ENCODE measurements at places on chromosomes 16 and 17.
A peak's percentile ranks its signal among the peaks of the same experiment; 100 is the strongest.

GRCh38 chr16:21026846-21027245, 123.8 kb downstream of the DNAH3 start:
- no peak for DNase-seq

- peak; percentile 85 for DNase-seq
Measured at GRCh38 chr17:38676706-38677504, 2.1 kb upstream of the EPOP start.

DNA sequence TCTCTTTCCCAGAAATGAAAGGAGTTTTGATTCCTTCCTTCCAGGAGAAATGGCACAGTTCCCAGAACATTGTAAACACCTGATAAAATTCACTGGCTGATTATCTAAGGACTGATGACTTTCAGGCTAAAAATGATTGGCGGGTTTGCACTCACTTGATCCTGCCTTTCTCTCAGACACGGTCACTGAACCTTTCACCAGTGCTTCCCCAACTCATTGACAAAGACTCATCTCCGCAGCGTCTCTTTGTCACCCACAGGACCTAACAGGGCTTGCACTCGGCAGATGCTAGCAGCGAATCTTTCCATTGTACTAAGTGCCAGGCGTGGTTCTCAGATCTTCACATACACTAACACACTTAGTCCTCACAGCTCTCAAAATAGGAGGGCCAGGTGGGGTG, 7.3 kb upstream of the DHRS7C start:
- DNase-seq: no peak

DNA sequence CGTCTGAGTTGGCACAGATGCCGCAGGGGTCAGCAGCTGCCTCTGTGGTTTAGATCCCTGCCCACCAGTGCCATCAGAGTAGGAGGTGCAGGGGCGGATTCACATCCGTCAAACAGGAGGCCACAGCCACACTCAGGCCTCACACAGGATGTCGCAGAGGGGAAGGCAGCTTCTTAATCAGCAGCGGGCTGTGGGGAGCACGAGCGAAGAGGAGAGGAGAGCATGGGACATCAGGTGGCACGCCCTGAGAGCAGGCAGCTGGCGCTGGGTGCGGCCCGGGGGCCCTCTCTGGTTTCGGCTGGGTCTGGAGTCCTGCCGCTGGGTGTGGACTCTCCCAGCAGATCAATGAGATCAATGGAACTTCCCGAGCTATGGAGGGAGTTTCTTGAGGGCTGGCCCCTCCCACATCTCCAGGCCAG, 9.6 kb downstream of the LLGL2 start:
- no peak for DNase-seq

DNA sequence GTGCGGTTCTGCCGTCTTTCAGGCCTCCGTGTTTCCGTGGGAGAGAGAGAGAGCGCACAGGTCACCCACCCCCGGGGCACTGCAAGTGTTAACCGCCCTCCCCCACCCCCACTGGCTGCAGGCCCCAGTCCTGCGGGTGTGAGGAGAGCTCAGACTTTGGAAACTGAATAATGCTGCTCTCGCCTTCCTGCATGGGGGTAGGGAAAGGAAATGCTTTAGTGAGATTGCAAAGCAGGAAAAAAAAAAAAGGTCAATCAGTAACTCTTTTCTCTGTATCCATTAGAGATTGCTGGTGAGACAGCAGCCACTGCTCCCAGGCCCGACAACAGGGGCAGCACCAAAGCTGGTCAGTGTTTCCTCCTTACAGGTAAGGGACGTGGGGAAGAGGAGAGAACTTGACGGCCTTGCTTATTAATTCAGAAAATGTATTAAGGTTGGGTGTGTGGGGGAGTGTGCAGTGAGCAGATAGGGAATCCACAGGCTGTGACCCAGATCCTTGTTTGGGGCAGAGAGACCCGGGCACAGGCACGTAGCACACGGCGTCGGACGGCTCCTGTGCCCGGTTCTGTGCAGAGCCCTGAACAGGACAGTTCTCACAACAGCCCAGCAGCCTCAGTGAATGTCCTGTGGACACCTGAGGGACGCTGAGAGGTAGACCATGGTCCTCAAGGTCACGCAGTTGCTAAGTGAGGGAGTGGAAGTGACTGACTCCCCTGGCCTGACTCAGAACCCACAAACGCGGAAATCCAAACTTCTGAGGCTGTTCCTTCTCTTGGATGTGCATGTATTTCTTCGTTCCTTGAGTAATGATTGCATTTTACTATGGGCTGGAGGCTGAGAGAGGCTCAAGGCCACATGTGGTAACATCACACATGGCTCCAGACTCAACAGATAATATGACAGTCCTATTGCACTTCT, 156.5 kb downstream of the FOXL1 start:
- DNase-seq: no peak

GRCh38 chr17:74945543-74945942, 9.8 kb downstream of the OTOP3 start:
- DNase-seq: no peak

DNA sequence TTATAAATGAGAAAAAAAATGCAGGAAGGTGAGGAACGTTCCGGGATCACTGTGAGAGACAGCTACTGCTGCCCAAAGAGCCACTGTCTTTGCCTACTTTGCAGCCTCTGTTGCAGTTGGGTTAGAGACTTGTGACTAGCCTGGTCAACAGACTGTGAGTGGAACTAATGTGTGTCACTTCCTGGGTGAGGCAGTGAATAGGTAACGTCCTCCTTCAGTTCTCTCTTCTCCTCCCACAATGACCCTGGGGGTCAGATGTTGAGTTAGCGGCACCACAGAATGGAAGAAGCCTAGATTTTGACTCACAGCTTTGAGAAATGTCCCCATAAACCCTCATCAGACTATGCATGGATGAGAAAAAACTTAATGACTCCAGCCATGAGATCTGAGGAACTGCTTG, 5.2 kb downstream of the C16orf46 start:
- DNase-seq: no peak

GRCh38 chr17:2011411-2012371, 13.4 kb downstream of the RTN4RL1 start:
- DNase-seq: no peak

- no peak for DNase-seq
Measured at GRCh38 chr16:84629580-84629979, 11.7 kb upstream of the COTL1 start.

DNA sequence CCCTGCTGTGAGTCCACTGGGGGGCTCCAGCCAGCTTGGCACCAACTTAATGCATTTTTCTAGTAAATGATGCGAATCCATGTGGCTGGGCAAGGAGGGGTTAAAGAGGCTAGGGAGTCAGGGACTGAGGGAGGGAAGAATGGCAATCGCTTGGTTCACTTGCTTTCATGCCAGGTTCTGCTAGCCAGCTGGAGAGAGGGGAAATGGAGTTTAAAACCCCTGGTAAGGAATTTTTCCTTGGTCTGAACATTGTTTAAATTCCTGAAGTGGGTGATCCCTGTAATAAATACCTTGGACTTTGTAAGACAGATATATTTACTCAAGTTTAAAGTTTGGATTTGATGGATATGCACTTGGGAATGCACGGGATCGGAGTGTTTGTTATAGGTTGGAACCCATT, 22.8 kb downstream of the ANKFN1 start:
- no peak for DNase-seq

DNA sequence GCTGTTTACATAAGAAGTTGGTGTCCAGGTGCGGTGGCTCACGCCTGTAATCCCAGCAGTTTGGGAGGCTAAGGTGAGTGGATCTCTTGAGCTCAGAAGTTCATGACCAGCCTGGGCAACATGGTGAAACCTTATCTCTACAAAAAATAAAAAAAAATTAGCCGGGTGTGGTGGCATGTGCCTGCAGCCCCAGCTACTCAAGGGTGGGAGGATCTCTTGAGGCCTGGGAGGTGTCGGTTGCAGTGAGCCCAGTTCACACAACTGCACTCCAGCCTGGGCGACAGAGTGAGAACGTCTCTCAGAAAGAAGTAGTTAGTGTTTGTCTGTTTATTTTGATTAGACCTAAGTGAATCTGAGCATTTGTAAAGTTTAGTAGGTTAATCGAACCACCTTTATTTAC, 12.8 kb downstream of the DDX19A start:
- no peak for DNase-seq

DNA sequence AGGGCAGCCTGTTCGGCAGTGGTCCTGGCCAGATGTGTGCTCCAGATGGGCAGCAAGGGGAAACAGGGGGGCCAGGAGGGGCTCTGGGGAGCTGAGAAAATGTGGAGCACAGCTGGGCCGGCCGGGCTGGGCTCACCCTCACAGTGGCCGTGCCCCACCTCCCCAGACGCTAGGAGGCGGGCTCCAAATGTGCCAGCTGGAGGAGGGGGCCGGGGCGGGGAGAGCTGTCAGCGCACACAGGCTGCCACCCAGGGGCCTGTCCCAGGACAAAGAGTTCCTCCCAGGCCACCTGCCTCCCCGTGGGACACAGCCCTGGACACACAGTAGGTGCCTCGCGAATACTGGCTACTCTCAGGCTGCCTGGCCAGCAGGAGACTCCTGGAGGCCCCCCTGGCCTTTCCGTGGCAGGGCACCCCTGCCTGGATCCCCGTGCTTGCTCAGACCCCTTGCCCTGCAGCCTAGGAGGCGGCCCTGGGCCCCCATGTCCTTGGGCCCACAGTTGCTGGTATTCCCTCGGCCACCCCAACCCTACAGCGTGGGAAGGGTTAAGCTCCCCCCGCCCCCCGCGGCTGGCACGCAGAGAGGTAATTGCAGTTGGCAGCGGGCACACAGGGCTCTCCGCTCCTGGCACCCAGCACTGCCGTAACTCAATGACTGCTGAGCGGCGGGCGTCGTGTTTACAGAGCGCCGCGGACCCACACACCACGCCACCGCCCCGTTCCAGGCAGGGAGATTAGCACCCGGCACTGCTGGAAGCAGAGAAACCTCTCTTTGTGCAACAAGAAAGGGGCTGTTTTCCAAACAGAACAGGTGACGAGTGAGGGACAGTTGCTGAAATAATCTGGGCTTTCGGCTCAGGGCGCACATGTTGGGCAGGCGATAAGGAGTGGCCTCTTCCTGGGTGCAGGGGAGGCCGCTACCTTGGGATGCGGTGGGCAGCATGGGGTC, 32.2 kb downstream of the BAHCC1 start:
- DNase-seq: no peak

GRCh38 chr17:59141860-59142259, 13.1 kb downstream of the SKA2 start:
- no peak for DNase-seq

GRCh38 chr16:17939723-17940122, 396.8 kb downstream of the NPIPA8 start:
- no peak for DNase-seq

- DNase-seq: no peak
Measured at GRCh38 chr16:49867796-49868668, 12.1 kb upstream of the ZNF423 start.

DNA sequence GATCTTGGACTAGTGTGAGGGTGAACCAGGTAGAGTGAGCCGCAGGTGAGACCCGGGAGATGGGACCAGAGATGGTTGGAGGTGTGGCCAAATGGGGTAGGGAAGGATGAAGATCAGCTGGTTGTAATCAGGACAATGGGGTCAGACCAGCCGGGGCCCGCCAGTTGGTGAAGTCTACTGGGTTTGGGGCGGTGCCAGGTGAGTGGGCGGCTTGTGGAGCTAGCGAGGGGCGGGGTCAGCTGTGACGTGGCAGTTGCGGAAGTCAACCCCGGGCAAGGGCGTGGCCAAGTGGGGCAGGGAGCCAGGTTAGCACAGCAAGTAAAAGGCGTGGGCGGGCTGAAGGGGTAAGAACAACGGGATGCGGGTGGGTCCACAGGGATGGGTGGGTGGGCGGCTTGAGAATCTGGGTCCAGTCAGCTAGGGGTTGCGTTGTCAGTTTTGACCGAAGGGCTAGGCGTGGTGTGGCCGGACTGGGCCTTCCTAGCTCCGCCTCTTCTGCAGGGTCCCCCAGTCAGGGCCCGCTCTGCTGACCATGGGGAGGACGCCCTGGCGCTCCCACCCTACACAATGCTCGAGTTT, 25.5 kb upstream of the ALKBH5 start:
- DNase-seq: peak; percentile 95

DNA sequence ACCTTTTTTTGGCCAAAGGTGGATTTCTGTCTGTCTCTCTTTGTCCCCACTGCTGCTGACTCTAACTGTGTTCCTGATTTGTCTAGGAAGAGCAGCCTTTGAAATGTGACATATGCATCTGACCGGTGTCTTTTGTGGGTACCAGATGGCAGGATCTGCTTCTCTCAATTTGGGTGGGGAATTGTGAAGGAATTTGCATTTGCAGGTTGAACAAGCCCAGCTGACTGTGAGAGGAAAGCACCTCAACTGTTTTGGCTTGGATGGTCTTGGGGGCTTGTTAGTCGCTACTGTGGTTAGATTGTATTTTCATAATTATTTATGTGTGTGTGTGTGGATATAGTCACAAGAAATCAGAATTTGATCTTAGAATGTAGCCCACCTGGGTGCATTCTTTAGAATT, 37.7 kb upstream of the LCMT1 start:
- DNase-seq: no peak

GRCh38 chr17:35726127-35726952, 5.1 kb upstream of the RASL10B start:
- no peak for DNase-seq

GRCh38 chr16:83932955-83933673, 19.9 kb upstream of the OSGIN1 start:
- DNase-seq: no peak

- DNase-seq: no peak
Measured at GRCh38 chr16:31385680-31386079, 7.5 kb upstream of the ITGAD start.

DNA sequence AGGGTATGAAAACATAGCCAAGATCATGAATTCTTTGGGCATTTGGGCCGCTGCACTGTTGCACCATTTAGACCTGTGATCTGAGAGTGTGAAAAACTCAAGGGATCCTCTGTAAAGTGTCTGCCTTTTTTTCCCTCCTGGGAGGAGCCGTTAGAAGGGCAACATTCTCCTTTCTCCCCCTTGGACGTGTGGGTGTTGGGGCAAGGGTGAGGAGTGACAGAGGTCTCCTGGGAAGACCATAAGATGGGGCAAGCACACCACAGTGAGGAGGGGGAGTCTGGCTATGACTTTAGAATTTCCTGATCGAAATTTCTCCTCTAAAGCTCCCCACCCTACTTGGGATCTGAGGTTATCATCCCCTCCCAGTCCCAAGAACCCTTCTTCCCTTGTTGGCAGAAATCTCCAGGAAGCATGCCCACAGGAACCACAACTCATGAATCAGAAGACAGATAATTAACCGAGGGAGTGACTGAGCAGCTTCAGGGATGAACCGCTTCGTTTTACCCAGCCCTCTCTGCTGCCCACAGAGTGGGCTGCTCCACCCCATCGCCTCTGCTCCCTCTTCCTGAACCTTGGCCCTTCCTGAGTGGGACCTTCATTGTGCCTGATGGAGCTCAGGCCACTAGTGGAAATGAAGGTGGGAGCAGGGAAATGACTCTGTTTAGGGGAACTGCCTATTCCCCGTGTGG, 4.2 kb downstream of the ITGB3 start:
- no peak for DNase-seq

GRCh38 chr17:10210151-10210574, 11.8 kb upstream of the GAS7 start:
- no peak for DNase-seq

DNA sequence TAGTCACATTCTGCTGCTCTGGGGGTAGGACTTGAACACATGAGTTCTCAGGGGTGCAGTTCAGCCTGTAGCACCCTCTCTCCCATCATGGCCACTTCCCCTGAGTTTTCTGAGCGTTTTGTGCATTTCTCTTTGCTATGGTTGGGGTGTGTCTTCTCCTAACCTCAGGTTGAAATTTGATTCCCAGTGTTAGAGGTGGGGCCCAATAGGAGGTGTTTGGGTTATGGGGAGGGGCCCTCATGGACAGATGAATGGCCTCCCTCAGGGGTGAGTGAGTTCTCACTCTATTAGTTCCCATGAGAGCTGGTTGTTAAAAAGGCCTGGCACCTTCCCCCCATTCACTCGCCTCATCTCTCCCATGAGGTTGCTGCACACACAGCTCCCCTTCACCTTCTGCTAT, 101.1 kb downstream of the FOXL1 start:
- no peak for DNase-seq
